ENCODE measurements at places on chromosomes 6 and 20. TPM values are rescaled to one million over a fixed set of nuclear protein-coding genes. Genes with fewer than 3 reads are reported as not detected.

DNA sequence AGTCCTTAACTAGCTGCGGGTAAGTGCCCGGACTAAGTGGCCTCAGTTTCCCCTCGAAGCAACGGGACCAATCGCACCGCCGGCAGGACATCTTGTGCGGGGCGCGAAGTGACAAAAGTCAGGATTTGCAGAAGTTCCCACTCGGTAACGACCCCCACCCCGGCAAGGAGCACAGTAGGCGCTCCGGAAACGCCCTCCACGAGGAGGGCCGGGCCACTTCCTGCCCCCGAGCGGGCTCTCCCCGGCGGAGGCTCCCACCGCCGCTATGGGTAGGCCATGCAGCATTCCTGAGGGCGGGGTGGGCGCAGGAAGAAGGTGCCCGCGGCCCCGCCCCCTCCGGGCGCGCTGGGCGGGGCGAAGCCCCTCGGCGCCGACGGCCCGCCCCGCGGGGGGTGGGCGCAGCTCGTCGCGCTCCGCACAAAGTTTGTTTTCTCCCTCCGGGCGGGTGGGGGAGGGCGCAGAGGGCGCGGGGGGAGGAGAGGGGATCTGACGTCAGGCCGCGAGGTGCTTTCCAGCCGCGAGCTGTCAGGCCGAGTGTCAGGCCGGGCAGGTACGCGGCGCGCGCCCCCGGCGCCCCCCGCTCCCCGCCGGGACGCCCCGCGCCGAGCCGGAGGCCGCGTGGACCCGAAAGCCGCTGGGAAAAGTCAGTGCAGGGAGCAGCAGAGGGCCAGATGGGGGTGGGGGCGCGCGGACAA is at the start of gene TGIF2:
Gene TGIF2, plus strand, starts transcription at position 495 of the 695 bp plus-strand sequence. CDS start 5,178 bp downstream, outside the sequence.
- peak; percentile 95 for DNase-seq

GRCh38 chr20:57680934-57681914 is 28.6 kb downstream of the PMEPA1 start:
- no peak for DNase-seq

GRCh38 chr20:37852666-37853065 is 50.3 kb upstream of the VSTM2L start:
- DNase-seq = no peak

- no peak for DNase-seq
Measured at GRCh38 chr6:128327890-128328289, 192.5 kb downstream of the PTPRK start.

DNA sequence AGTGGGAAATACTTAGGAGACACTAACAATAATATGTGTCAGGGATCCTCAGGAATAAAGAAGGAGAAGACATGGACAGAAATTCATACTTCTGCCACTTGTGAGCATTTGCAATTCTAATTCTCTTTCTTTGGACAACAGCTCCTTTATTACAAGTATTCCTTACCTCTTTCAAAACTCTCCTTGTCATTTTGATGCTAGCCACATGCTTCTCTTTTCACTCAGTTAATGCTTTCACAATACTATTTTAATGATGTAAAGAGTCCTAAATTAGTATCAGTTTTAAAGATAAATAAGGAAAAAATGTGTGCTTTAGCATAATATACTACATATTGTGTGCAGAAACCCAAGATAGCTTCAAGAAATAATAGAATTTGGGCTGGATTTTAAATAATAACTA is 62.5 kb downstream of the AHI1 start:
- DNase-seq = no peak

GRCh38 chr6:122268394-122268793 is 131.1 kb upstream of the HSF2 start:
- DNase-seq = no peak

GRCh38 chr20:23782366-23782983 is 31.7 kb upstream of the CST1 start:
- DNase-seq = no peak

GRCh38 chr6:143432588-143432987 is 17.9 kb downstream of the ADAT2 start:
- no peak for DNase-seq

- DNase-seq = no peak
Measured at GRCh38 chr6:164035900-164036485, 621.5 kb downstream of the QKI start.

DNA sequence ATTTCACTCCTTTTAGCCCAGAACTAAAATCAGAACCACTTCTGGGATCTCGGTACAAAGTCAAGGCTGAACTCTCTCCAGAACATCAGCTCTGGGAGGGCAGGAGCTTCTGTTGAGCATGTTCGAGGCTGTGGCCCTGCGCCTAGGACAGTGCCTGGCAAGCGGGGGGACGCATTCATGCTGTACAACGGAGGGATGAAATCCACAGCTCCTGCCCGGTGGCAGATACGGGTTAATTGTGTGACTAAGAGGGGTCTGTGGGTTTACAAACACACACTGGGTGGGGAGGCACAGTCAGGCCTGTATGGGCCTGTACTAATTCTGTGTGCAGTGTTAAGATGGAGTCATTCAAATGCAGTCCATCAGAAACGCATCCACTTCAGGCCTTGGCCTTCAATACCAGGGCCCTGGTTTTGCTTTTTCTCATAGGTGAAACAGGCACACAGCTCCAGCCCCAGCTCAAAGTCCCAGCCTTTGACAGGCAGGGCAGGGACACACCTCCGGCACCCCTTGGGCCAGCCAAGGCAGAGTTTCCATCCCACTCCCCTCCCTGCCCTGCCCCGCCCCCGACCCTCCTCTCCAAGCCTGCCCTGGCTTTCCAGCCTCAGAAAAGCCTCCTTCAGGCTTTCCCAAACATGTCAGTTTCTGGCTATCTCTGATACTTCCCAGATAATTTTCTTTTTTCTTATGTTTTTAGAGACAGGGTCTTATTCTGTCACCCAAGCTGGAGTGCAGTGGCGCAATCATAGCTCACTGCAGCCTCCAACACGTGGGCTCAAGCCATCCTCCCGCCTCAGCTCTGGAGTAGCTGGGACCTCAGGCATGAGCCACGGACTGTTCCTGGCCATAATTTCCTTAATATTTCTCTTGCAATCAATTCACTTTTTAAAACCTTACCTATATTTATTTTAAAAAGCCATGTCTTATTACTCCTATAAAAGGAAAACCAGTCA is 109.8 kb downstream of the SULF2 start:
- no peak for DNase-seq

DNA sequence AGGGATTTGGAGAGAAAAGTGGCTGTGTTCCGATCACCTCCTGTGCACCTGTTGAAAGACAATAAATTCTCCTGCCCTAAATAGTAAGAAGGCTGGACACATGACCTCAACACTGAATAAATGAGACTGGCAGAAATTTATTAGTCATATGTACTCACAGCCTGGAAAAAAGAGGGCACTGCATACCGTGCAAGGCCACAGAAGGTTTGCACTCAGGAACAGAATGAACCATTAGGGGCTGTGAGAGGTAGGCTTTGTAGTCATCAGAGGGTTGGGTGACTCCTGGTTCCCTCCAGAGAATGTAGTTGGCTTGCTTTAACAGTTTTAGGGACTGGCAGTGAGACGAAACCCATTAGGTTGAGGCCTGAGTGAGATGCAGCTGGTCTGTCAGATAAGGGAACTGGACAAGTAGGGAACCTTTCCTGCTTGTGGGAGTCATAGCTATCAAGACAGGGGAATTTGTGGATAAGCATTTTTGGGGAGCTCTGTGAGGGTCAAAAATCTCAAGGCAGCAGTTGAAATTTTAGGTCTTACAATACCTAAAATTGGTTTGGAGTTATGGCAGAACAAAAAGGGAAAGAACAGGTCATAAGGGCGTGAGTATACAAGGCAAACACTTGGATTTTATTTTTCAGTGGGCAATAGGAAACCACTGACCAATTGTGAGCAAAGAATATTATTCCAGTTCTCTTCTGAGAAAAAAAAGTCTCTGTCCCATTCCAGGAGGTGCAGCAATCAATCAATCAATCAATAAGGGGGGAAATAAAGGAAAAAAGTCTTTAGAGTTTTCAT is 67.9 kb upstream of the BTN3A2 start:
- DNase-seq = no peak

GRCh38 chr6:132969196-132969595 is 154.8 kb downstream of the RPS12 start:
- DNase-seq = no peak

DNA sequence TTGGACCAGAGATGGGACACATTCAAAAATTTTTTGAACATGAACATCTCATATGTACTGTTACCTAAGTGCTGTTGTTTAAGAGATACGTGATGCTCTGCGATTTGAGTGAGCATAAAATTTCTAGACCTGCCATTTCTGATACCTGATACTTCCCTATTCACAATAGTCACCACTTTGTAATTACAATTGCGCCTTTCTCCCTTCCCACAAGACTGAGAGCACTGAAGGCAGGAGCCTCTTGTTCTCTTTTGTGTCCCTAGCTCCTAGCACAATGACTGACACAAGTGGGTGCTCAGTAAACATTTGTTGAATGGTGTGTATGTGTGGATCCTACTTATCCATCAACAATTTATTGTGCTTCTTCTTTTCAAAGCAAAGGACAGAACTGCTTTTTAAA is 92.8 kb upstream of the TMEM30A start:
- no peak for DNase-seq

GRCh38 chr6:47043286-47043685 is 1.2 kb upstream of the ADGRF1 start:
- no peak for DNase-seq

DNA sequence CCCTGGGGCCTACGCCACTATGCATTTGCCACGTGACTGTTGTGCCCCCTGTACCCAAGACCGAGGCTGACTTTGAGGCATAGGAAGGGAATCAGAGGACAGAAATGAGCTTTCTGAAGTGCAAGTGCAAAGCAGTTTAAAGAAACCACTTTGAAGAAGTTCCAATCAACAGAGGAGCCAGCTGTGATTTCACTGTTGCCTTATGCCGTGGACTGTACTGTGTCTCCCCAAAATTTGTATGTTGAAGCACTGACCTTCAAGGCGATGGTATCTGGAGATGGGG is 111.1 kb downstream of the JPH2 start:
- no peak for DNase-seq

DNA sequence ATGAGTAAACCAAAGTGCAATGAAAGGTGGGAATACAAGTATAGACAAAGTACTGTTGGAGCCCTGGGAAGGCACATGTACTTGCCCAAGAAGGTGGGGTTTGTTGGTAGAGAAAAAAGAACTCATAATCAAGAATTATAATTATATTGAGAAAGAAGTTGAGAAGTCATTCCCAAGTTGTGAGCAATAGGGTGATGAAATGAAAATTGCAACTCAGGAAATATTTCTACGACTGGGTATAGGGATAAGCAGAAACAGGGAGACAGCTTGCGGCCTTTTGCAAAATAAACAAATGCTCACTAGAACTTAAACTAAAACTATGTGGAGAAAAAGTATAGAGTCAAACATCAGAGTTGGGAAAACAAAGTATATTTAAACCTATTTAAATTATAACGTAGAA is 250.7 kb upstream of the FAM83B start:
- DNase-seq = no peak

DNA sequence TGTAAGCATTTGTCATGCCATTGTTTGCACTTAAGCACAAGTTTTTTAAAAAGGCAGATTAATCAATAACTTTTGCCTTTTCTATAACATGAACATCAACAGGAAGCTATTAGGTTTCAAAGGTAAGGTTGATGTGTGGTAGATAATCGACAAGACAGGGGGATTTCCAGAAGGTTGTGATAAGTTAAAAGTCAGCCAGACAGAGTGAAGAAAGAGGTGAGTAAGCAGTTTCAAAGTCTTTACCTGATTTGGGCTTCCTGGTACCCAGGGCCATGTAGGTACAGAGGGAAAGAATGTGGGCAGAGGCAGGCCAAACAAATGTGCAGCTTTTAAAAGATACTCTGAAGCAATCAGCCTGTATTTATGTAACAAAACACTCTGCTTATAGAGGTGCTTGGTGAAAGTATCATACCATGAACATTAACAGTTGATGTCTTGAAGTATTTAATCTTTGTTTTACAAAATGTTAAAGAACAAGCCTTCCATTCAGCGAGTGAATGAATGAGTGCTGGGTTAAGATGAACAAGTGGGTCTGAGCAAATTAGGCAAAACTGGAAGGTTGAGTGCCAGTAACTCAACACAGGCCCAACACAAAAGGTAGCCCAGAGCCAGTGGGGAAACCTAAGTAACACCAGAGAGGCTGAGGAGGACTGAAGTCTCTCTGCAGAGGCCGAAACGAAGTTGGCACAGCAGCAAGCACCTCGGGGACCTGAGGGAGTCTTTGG is 60.2 kb downstream of the LRRC1 start:
- DNase-seq = no peak

DNA sequence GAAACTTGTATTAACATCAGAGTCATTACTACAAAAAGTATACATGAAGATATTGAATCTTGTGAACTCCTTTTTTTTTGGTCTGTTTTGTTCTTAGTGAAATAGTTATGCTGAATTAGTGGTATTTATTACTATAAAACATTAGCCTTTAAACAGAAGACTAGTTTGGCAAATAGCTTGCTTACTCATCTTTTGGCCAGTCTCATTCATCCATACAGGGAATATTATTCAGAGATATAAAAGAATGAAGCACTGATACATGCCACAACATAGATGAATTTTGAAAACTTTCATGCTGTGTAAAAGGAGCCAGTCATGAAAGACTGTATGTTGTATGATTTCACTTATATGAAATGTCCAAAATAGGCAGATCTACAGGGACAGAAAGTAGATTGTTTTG is 205.9 kb downstream of the ZFAND3 start:
- no peak for DNase-seq

- no peak for DNase-seq
Measured at GRCh38 chr6:154569156-154569862, 58.8 kb upstream of the CNKSR3 start.

- no peak for DNase-seq
Measured at GRCh38 chr20:51085769-51086168, 62.9 kb upstream of the KCNG1 start.

DNA sequence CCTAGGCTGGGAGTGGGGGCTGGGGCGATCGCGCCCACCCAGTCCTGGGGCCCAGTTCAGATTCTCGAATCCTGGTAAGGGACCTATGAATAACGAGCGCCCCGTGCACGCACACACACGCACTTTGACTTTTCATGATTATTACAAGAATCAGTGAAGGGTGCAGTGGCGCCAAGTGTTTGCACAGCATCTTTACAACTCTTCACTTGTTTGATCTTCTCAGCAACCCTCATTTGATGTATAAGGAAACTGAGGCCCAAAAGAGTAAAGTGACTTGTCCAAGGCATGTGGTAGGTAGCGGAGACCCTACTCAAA is 863 bp upstream of the LRFN2 start:
- no peak for DNase-seq

DNA sequence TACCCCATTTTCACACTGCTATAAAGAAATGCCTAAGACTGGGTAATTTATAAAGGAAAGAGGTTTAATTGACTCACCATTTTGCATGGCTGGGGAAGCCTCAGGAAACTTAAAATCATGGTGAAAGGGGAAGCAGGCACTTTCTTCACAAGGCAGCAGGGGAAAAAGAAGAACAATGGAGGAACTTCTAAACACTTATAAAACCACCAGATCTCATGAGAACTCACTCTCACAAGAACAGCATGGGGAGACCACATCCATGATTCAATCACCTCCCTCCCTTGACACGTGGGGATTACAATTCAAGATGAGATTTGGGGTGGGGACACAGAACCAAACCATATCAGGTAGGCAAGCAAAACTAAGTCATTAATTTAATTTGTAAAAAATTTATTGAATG is 343.2 kb downstream of the FRK start:
- no peak for DNase-seq

- no peak for DNase-seq
Measured at GRCh38 chr20:57620274-57620990, at the start of gene ZBP1. ZBP1 (minus strand) TSS chr20:57620426; CDS start chr20:57620295, 131 bp downstream.

Gene ULBP1
- polyA plus RNA-seq = 2.1 TPM

Gene SMLR1
- polyA plus RNA-seq = 3.3 TPM

Gene SERINC3
- 70.4 TPM for polyA plus RNA-seq

Gene CPXM1
- polyA plus RNA-seq = 281 TPM

Gene C20orf144
- polyA plus RNA-seq = 0.26 TPM

Gene PKHD1
- 18.3 TPM for polyA plus RNA-seq

Gene DOK5
- 9.4 TPM for polyA plus RNA-seq

Gene LY6G6D
- polyA plus RNA-seq = not detected

Gene MCCD1
- polyA plus RNA-seq = 21.9 TPM

Measured in renal pelvis (tissue), 12 donors.